ENCODE measurements at places on chromosomes 13 and 19.

DNA sequence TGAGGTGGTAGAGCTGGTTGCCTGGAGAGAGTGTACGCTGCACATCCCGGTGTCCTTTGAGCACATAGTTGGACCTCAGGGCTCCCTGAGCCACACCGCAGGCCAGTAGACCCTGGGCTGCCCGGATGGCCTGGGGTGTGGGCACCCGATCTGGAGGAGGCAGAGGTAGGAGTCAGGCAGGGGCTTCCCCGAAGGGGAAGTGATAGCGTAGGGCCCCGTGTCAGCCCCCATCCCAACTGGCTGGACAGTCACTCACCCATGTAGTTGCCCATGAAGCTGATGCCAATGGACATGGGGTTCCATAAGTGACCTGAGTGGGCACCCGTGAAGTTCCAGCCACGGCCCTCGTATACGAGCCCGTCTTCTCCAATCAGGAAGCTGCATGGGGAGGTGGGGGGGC is 3.6 kb downstream of the PGLYRP1 start:
- no peak for DNase-seq

DNA sequence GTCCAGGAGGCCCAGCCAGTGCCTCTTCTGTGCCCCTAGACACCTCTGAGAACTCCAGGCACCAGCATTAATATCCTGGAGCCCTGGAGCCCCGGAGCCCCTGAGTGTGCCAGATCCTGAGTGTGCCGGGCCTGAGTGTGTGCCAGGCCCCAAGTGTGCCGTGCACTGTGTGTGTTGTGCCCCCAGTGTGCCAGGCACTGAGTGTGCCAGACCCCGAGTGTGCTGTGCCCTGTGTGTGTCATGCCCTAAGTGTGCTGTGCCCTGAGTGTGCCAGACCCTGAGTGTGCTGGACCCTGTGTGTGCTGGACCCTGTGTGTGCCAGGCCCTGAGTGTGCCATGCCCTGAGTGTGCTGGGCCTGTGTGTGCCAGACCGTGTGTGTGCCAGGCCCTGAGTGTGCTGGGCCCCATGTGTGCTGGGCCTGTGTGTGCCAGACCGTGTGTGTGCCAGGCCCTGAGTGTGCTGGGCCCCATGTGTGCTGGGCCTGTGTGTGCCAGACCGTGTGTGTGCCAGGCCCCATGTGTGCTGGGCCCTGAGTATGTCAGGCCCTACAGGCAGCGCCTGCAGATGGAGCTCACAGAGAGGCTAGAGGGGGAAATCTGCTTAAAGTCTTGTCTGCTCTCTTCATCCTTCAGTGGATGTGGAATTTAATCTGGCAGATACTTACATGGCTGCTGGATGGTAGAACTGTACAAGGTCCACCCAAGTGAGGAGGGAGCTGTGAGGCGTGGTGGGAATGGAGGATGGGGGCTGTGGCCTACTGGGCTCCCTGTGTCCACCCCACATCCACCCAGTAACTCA is 53.9 kb downstream of the C13orf46 start:
- no peak for DNase-seq

DNA sequence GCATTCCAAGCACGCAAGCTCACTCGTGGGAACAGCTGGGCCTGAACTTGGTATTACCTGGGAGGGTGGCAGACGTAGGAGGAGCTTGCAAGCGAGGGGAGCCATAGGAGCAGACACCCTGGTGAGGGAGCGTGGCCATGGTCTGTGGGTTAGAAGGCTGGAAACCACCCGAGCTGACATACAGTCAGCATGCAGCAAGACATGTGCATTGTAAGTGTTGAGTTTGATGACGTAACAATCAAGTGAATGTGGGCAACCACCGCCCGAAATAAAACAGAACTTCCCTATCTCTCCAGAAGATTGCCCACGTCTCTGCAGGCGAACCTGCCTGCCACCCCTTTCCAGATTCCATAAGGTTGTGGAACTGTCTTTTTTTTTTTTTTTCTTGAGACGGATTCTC is 26.8 kb downstream of the UBXN6 start:
- DNase-seq = no peak

- no peak for DNase-seq
Measured at GRCh38 chr13:95020298-95020987, 280.8 kb downstream of the ABCC4 start.

GRCh38 chr13:70694996-70695715 is 586.9 kb upstream of the KLHL1 start:
- DNase-seq = no peak

- DNase-seq = no peak
Measured at GRCh38 chr13:84994582-84994981, 804.6 kb downstream of the SLITRK6 start.

DNA sequence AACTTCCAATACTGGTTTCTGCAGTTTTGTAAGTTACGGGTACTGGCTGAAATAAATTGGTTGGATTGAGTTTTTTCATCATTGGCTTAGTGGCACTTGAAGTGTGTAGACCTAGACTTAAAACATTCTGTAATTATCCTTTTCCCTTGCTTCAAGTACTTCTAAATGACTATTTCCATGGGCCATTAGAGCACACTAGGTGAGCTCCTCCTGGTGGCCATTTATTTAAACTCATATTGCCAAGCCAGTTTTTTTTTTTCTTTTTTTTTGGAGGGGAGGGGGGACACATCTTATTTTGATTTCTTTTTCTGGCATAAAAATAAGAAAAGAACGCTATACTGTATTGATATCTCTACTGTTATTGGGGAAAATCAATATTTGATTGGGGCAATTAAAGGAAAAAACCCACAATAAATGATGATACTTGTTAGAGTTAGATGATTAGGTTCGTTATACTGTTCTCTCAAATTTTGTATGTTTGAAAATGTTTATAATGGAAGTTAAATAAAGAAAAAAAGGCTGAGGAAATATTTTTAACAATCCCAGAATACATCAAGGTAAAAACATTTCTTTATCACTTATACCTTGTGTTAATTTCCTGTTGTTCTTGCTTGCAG is 82.9 kb downstream of the PDS5B start:
- DNase-seq = no peak

GRCh38 chr13:23805821-23806220 is 83.4 kb downstream of the MIPEP start:
- DNase-seq = no peak

- DNase-seq = peak; percentile 70
Measured at GRCh38 chr19:17079710-17080439, 4.3 kb downstream of the MYO9B start.

- DNase-seq = no peak
Measured at GRCh38 chr19:16334411-16334810, 9.8 kb downstream of the KLF2 start.

- DNase-seq = no peak
Measured at GRCh38 chr19:40724855-40725254, 7.9 kb downstream of the ITPKC start.

- DNase-seq = no peak
Measured at GRCh38 chr19:4979211-4979807, 10.4 kb downstream of the KDM4B start.
